ENCODE measurements at places on chromosomes 4 and X.

- peak; percentile 70 for DNase-seq
Observed at GRCh38 chr4:185005219-185005819, 13.0 kb upstream of the HELT start.

GRCh38 chrX:148649145-148649795, 148.9 kb downstream of the AFF2 start:
- no peak for DNase-seq

DNA sequence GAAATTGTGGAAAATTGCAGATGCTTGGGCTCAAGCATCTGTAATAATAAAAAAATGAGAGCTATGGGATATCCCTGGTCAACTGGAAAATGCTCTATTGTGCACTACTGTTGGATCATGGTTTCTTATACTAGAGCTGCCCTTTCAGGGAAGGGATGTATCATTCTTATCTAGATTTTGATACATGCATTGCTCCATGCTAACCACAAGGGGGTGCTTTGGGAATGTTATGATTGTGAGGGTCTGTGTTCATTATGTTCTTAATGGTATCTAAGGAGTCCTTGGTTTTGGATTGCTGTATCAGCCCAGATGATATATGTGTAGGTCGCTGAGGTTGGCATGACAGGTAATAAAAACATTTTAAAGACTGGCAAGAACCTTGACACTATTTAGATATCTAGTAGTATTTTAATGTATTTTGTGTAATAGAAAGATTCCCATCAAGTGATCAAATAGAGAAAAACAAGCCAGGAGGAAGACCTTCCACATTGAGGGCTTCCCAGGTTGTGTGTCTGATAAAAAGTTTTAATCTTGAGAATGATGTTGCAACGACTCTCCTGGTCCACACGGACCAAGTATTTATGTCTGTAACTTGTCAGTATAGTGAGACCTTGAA, 49.2 kb upstream of the TLR2 start:
- no peak for DNase-seq

DNA sequence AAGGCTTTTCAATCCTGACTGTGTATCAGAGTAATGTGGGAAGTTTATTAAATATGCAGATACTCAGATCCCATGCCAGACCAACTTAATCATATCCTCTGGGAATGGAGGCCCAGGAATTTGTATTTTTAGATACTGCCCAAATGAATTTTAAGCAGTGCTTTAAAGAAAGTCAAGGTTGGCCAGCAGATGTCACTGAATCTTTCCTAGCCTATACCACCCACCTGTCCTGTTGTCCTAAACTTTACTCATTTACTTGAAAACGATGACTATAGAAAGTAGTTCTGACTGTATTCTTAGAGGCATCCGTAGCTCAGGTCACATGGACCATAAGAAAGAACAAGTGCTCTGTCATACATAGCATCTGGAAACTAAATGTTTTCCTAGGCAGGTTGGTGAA, 79.9 kb downstream of the AMOT start:
- DNase-seq, result no peak

DNA sequence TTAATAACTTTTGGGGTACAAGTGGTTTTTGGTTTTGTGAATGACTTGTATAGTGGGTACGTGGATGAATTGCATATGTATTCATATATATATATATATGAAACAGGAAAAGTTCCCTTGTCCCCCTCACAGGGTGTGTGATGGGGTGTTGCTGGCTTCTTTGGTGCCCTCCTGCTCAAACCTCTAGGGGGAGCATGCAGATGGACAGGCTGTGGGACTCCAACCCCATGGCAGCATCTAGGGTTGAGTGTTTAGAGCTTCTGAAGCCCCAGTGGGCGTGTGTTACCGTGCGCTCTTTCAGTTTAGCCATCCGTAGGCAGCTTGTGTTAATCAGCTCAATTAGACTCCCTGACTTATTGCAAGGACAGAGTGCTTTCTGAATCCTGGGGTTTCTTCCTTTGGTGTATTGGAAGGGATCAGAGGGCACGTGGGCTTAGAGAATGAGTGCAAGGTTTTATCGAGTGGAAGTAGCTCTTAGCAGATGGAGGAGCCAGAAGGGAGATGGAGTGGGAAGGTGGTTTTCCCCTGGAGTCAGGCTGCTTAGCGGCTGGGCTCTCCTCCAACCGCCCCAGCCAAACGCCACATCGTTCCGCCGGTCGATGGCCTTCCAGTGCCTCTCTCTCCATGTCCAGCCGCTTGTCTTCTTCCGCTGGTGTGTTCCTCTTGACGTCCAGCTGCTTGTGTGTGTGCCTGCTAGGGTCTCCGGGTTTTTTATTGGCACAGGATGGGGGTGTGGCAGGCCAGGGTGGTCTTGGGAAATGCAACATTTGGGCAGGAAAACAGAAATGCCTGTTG, 674.4 kb upstream of the LCORL start:
- no peak for DNase-seq

DNA sequence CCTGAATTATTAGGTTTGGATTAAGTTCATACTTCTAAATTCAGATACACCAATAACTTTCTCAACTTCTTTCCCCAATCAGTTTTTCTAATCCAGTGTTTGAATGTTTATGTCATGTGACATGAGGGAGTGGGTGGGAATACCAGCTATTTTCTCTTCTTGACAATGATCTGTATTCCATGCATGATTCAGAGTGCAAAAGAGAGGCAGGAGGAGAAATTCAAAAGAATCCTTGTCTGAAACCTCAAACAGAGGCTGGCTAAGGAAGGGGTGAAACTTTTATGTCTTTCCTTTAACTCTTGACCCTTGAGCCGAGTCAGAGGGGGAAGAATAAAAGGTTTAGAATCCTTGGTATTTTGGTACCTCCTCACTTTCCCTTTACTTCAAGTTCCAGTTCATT, 544.7 kb downstream of the SPRY1 start:
- DNase-seq, result no peak

GRCh38 chr4:86441175-86441936, 81.5 kb upstream of the MAPK10 start:
- DNase-seq, result no peak

GRCh38 chrX:150688911-150689451, 4.2 kb upstream of the MTMR1 start:
- DNase-seq, result no peak

DNA sequence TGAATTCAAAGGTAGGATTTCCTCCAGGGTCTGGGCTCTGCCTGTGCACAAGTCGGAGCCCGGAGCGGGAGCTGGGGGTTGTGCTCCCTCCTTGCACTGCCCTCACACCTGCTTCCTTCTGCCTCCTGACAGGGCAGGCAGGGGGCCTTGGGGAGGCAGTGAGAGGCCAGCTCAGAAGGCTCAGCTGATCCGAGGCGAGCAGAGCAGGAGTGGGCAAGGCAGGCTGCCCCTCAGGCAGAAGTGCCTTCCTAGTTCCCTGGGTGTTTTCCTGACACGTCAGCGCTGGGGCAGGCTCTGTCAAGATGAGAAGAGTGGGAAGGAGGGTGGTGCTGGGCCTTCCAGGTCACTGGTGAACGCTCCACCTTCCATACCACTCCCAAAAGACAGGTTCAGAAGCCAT, 5.5 kb upstream of the IRAK1 start:
- DNase-seq, result no peak

GRCh38 chr4:94415448-94415847, 36.3 kb upstream of the PDLIM5 start:
- DNase-seq, result no peak

DNA sequence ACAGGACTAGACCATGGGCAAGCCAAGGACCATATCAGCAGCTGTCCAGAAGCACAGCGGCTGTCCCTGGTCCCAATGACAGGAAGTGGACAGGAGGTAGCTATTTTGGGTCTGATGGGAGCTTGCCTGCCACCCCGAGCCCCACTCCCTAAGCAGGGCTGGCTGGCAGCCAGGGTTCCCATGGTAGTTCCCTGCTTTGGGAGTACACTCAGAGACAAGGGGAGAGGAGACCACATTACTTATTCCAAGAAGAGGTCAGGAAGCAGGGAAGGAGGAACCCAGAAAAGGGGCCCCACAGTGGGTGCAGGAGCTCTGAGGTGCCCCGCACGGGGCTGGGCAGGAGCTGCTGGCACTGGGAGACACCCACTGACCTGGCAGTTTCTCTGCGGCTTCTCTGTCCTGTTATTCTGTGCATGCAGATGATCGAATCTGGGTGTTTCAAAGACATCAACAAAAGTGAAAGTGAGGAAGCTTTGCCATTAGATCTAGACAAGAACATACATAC, 36.3 kb downstream of the HTT-AS start:
- DNase-seq, result no peak

DNA sequence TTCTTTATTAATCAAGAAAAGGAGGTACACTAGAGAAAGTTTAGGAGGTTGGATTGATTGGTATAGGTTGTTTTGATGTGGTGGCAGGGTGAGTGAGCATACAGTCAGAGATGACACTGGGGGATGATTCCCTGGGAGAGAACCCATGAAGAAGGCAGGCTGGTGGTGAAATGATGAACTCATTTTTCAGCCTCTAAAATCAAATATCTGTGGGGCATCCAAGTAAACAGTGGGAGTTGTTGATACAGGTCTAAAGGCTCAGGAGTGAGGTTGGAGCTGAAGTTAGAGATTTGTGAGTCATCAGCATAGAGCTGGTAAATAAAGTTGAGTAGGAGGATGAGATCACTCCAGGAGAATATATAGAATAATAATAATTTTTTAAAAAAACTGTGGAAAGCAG, 10.0 kb upstream of the AP1S2 start:
- no peak for DNase-seq

- no peak for DNase-seq
Observed at GRCh38 chr4:5378002-5378401, 326.7 kb downstream of the STK32B start.

DNA sequence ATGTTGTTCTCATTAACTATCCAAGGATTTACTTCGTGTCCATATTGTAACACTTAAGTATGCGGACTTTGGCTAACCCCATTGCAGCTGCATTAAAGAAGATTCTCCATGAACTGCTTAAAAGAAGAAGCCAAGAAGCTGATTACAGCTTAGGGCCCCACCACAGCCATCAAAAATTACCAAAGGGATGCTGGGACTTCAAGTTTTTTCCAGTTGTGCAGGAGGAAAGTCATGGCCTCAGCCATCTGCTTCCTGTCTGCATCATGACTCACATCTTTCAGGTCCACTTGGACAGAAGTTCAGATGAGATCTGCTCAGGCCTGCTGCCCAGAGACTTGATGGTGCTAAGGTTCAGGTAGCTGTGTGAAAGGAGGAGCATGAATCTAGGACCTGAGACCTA, 38.8 kb upstream of the CAPN6 start:
- DNase-seq, result no peak

Measured in anterior cingulate cortex (tissue), 58 donors.